ENCODE measurements at places on chromosomes 1 and 21.

GRCh38 chr1:95003433-95003738 is 69.4 kb downstream of the ALG14 start:
- no peak for DNase-seq

- no peak for DNase-seq
These were observed 15.1 kb upstream of the CLCA1 start for GRCh38 chr1:86453664-86454063.

GRCh38 chr1:11880911-11881748 is 22.4 kb upstream of the NPPB start:
- DNase-seq: no peak

DNA sequence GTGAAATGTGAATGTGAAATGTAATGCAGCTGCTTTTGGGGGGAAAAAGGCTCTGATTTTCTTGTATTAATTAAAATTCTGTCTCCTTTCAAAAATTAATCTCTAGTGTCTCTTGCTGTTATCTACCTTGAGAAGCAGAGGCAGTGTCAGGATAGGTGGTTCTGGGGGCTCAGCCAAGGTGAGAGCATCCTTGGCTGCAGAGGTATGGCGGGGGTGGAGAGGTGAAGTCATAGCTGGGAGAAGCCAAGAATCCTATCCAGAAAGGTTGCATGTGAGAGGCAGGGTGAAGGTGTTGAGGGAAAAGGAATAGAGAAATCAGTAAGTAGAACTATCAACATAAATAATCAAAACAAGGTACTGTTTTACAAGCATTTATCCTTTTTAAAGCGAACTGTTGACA is 181.2 kb downstream of the CACNA1E start:
- DNase-seq: no peak

- no peak for DNase-seq
These were observed 8.3 kb upstream of the TNFRSF9 start for GRCh38 chr1:7948960-7949359.

DNA sequence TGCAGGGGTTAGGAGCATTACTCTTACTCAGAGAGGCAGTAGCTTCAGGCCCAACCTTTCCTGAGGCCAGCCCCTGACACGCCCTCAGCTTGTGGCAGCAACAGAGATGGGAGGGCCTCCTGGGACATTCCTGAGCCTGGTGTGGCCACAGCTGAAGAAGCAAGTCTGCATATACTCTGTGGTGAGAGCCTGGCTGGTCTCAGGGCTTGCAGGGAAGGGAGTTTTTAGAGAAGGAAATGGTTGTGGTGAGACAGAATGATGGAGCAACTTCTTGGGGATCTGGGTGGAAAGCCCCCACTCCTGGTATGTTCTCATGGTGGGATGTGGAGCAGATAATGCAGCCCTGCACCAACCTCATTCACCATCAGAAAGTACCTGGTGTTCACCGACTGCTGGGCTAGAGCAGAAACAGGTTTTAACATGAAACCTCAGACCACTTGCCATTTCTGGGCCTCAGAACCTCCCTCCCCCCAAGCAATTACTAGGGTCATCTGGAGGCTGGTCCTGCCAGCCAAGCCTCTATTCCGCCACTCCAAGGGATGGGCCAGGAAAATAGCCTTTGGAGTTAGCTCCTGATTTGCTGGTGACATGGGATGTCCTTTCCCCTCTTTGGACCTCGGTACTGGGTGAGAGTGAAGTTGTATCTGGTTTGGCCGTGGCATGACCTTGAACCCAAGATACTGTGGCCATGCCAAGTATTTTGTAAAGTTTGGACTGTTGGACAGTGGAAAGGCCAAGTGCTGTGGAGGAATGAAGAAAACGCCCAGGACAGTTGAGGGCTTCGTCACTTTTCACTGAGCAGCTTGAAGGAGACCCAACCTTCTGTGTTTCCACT is 28.1 kb upstream of the RNF19B start:
- no peak for DNase-seq

- DNase-seq: no peak
These were observed 8.8 kb upstream of the AHCYL1 start for GRCh38 chr1:109975718-109976117.

DNA sequence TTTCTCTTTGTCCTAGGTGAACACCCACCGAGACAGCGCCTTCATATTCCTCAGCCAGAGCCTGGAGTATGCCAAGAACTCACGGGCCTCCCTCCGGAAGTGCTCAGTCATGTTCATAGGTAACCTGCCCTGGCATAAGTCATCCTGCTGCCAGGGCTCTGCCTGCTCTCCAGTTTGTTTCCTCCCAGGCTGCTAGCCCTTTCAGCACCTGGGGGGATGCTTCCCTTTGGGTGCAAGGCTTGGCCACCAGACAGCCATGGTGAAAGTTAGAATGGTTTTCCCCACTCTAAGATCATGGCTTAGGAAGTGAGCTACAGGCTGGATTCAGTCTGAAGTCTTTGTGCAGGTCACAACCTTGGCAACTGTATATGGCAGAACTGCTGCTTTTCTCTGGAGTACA is 9.2 kb upstream of the TTC4 start:
- DNase-seq: no peak

- no peak for DNase-seq
These were observed 6.5 kb downstream of the PADI4 start for GRCh38 chr1:17314491-17314971.

- DNase-seq: no peak
These were observed 140.7 kb upstream of the VAMP3 start for GRCh38 chr1:7630378-7630777.

- DNase-seq: no peak
These were observed 25.0 kb downstream of the CD247 start for GRCh38 chr1:167493372-167493771.

DNA sequence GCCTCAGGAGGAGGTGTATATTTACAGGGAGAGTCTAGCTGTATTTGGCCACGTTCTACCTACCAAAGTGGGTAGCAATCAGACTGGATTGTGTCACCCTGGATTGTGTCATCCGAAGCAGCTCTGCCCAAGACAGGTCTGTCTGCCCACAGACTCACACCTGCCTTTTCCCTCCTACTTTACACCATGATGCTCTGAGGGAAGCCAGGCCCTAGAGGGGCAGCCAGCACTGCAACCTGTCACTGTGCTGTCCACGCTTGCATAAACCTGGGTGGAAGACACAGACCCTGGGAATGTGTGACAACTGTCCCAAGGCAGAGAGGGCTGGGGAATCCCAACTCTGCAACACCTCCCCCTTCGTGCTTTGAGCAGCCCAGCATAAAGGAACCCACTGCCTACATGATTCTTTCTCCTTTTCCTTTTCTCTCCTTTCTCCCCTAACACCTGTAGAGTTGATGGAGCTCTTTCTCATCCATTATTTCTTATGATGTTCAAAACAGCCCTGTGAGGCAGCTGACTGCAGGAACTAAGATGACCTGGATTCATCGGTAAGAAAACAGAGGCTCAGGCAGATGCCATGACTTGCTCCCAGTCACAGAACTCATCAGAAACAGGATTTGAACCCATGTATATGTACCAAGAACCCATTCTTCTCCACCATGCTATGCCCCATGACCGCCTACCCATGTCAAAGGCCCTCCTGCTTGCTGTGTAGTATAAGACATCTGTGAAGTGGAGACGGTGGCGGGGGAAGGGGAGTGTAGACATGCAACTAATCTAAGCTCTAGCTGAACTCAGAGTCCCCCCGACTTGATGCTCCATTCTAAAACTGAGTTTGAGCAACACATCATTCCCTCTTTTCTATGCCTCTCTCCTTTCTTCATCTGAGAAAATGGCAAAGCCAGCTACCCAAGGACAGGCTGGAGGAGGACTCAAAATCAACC is 55.9 kb downstream of the ITPKB start:
- no peak for DNase-seq

DNA sequence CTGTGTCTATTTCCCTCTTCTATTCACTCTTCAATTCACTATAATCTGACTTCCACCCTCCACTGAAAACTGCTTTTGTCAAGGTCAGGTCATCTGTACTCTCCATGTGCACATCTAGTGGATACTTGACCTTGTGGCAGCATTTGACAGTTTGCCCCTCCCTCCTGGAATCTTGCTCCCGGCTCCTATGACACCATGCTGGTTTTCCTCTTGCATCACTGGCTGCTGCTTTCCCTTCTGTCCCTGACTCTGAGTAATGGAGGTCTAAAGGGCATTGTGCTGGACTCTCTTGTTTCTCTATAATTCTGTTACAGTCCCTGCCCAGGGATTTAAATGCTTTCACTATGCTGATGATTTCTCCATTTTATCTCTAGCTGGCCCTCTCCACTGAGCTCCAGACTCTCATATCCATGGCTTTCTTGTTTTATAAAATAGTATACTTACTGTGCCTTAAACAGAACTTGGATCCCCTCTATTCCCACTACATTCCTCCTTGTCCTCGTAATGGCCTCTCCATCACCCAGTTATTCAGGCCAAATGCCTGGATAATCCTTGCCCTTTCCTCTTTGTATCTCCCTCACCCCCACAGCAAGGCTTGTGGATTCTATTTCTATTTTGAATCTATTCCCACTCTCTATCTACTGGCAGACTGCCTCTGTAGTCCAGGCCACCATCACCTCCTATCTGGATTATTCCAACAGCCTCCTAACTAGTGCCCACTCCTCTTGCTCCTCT is 36.8 kb upstream of the PODN start:
- DNase-seq: no peak

DNA sequence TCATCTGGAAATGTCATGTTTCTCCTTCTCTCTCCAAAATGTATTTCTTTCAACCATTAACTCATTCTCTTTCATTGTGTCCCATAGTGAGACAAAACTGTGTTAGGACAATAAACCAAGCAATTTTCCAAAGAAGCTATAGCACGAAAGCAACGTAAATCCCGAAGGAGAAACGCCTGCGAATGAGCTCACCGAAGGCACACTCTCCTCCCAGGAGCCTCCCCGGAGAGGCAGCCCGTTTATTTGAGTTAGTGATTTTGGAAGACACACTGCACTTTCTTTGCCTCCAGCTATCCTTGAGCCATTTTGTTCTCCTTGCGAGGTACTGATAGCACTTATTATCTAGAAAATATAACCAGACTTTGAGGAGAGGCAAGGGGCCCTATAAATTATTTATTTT is 41.2 kb downstream of the RSPH1 start:
- DNase-seq: no peak

DNA sequence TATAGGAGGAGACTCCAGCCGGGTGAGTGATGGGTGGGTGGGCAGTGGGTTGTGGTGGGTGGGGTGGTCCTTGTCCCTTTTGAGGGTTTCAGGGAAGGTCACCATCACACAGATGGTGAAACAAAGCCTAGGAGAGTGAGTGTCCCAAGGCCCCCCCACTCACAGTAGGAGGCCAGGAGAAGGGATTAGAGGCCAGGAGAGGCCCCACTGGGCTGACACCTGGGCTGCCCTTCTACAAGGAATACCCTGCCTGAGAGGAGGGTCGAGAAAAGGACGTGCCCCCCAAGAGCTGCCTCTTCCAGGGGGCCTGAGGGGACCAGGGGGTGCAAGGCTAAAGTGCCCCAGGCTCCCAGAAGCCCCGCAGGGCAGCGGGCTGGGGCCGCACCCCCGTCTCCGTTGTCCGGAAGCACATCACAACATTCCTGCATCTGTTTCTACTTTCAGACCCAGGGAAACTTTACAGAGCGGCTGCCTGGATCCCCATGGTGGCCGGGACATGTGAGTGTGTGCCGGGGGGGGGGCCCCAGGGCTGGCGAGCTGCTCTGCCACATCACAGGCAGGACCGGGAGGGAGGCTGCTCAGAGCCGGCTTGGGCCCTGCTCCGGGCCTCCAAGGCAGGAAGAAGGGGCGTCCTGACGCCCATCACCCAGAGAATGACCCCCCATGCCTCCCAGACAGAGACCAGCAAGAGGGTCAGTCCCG is 68.2 kb downstream of the ARHGEF16 start:
- no peak for DNase-seq

DNA sequence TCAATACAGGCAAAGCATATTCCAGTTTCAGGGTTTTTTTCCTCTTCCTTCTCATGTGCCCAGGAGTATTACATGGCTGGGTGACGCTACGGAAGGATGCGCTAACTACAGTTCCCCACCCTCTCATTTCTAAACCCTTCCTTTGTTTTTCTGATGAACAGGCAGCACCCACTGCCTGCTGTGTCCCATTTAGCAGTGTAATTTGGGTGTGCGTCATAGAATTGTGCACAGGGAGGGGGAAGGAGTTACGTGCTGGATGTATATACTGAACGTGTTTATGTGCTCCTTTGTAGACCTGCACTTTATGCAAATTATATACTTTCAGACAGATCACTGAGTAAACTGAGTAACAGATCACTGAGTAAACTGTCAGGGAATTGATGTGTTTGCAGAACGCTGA is 44.5 kb downstream of the ELAPOR1 start:
- no peak for DNase-seq

GRCh38 chr1:247173431-247173830 is 1.6 kb upstream of the ZNF124 start:
- no peak for DNase-seq

GRCh38 chr1:184027826-184028695 is 9.5 kb downstream of the COLGALT2 start:
- DNase-seq: no peak

DNA sequence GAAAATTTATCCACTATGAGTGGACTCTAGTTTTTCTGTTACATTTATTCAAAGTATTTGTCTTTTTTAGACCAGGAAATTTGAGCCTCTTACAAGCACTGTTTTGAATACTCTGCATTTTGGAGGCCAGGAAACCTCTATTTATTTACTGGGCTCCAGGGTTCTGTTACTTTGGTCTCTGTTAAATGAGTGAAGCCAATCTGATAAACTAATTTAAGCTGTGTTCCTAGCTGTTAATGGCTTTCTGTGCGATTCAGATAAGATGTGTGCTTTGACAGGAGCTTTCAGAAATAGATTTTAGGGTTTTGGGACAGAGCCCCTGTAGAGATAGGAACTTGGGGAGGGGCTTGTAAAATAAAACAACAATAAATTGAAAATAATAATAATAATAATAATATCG is 23.9 kb downstream of the ACKR1 start:
- DNase-seq: no peak

- DNase-seq: no peak
These were observed 12.0 kb downstream of the ZFYVE9 start for GRCh38 chr1:52153898-52154297.

GRCh38 chr1:178645808-178646200 is 79.2 kb upstream of the RALGPS2 start:
- DNase-seq: no peak

GRCh38 chr1:63112155-63112900 is 210.0 kb upstream of the FOXD3 start:
- no peak for DNase-seq

- no peak for DNase-seq
These were observed 212.3 kb upstream of the DPYD start for GRCh38 chr1:98133131-98133530.

DNA sequence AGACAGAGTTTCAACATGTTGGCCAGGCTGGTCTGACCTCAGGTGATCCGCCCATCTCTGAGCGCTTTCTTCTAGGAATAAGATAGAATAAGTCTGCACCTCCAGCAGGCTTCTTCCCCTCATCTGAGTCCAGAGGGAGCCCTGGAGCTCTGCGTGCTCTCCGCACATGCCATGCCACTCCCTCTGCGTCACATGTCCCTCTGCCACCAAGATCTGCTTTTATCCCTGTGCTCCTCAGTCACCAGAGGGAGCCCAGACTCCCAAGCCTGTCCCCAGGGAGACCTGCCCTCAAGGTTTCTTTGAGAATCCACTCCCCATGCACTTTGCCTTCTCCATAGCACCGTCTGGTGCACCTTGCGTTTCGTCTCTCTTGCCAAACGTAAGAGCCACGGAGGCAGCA is 213.0 kb downstream of the CAMTA1 start:
- DNase-seq: no peak
